ENCODE measurements at places on chromosomes 2 and 18.

DNA sequence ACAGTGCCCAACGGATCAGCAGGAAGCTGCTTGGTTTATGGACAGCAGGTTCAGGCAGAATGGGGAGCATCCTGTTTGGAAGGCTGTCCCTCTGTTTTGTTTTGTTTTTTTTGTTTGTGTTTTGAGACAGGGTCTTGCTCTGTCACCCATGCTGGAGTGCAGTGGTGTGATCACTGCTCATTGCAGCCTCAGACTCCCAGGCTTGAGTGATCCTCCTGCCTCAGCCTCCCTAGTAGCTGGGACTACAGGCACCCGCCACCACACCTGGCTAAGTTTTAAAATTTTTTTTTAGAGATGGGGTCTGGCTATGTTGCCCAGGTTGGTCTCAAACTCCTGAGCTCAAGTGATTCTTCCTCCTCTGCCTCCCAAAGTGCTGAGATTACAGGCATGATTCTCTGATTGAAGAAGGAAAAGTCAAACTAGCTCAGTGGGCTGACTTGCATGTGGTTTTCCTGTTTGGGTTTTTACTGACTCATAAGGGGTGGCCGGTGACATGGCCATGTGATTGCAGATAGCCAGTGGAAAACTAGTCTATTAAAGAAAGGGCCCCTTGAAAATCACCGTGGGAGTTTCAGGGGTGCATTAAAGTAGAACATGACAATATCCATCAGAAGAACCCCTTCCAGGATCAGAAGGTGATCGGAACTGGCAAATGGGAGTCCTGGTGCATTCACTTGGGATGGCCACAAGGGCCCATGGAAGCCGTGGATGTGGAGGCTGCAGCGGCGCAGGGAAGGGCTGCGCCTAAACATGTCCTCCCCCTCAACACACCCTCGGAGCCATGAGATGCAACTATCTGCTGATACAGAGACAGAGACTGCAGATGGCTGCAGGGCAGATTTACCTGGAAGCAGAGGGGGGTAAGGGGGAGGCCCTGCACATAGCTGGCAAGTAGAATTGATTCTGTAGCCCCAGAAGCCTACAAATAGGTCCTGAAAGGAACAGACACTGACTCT lies 26.5 kb downstream of the AQP12B start:
- no peak for DNase-seq

- peak; percentile 76 for DNase-seq
Observed at GRCh38 chr2:18749912-18750526, 160.7 kb upstream of the NT5C1B start.

DNA sequence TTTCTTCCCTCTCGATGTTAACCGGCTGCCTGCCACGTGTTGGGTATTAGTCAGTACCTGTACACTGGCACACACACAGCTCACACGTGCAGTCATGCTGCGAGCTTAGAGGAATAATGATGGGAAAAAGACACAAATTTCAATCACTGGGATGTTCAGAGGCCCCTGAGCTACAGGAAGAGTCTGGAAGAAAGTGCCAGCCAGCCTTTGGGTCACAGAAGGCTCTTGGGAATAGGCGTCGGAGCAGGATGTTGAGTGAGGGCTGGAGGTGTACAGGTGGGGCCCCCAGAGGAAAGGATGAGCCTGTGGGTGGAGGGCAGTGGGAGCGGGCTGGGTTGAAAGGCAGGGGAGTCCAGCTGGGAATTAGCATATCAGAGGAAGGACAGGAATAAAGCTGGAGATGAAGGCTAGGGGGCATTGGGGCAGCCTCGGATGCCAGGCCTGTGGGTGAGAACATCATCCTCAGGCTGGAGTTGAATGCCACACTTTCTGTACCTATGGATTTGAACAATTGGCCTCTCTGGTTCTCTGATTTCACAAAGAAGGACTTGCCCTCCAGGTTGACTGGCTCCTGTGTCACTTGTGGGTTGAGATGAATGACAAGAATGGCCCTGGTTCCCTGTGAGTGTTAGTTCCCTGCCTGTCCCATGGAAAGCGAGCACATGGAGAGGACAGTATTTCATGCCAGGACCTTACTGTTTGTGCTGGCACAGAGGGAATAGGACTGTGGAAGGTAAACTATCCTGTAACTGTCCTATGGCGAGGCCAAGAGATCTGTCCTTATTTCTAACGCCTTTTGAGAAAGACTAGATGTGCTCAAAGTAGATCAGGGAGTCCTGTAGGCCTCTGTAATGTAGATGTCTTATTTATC lies 40.6 kb downstream of the GREB1 start:
- no peak for DNase-seq

GRCh38 chr2:160657196-160657595 lies 163.6 kb upstream of the RBMS1 start:
- DNase-seq: no peak

DNA sequence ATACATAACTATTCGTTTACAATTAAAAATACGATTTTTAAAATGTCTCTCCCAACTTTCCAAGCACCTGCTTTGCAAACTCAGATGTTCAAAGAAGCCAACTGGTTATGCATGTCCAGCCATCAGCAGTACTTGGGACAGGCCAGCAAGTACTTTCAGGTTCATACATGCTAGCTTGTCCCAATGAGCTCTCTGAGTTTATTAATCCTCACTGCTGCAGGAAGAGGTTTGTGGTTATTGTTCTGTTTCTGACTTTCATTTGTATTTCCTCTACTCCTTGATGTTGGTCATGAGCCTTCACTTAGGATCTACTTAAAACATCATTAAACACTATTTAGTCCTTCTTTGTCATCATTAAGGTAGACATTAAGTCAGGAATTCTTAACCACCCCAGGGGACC lies 374.1 kb downstream of the LRATD1 start:
- DNase-seq: no peak

DNA sequence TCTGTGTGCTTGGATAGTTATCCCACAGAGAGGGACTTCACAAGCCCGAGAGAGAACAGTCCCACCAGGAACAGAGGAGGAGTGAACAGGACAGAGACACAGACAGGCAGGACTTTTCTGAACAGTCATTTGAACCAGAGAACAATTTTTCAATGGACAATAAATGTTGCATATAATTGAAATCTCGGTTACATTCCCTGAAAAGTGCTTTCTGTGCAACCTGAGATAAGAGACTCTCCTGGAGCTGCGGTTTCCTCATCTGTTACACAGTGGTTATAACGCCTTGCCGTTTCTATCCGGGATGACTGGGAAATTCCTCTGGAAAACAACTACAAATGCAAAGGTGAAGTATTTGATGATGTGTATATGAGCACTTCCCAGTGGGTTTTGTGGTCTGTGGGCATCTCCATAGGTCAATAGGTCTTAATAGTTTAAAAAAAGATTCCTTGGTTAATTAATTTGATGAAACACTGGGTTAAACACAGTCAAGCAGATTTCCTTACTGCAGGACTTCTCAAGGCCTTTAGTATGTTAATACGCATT lies 87.2 kb upstream of the HPCAL1 start:
- no peak for DNase-seq

DNA sequence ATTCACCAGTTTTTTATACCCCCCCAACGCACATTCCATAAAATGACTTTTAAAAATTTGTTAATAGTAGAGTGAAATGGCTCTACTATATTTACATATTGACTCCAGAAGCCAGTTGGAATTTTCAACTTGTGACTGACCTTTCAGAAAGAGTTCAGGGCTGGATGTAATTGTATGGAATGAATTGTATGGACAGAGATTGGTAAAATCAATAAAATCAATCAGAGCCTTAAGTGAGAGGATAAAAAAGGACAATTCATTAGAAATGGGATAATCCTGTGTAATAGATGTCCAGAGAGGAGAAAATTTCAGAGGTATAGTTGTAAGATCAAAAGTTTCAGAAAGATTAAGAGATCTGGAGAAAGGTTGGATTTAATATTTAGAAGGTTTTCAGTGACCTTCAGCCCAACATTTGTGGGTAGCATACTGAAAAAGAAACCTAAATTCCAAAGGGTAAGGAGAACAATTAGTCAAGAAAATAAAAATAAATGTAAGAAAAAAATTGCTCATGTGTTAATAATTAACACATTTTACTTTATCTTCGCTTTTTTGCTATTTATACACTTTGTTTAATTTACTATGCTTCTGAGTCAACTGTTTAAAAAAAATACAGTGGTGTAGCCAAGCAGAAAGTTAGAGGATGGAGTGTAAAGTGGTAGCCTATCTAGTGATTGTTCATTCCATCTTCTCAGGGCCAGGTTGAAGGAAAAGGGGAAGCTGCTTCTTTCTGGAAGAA lies 385.4 kb upstream of the TMEFF2 start:
- no peak for DNase-seq

- DNase-seq: no peak
Observed at GRCh38 chr2:503288-503999, 173.8 kb downstream of the TMEM18 start.

GRCh38 chr2:185984670-185985069 lies 246.1 kb downstream of the FSIP2 start:
- no peak for DNase-seq
